ENCODE measurements at places on chromosomes 5 and 9.

DNA sequence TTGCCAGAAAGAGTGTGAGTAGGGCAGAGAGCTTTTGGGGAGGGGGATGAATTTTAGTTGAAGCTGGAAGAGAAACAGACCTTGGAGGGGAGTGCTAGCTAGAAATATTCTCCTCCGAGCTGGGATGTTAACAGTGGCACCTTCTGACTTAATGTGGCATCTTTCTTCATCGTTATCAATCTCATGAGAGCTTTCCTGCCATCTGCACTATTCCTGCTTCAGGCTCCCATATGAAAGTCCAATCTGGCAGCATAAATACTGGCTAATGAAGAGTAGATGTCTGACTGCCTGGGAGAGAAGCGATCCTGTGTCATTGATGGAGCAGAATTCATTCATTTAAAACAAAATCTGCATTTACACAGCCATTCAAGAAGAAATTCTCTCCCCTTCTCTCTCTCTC is 284.5 kb downstream of the TMEM38B start:
- no peak for ATAC-seq

GRCh38 chr5:158877124-158877581 is 222.6 kb downstream of the EBF1 start:
- ATAC-seq: no peak

DNA sequence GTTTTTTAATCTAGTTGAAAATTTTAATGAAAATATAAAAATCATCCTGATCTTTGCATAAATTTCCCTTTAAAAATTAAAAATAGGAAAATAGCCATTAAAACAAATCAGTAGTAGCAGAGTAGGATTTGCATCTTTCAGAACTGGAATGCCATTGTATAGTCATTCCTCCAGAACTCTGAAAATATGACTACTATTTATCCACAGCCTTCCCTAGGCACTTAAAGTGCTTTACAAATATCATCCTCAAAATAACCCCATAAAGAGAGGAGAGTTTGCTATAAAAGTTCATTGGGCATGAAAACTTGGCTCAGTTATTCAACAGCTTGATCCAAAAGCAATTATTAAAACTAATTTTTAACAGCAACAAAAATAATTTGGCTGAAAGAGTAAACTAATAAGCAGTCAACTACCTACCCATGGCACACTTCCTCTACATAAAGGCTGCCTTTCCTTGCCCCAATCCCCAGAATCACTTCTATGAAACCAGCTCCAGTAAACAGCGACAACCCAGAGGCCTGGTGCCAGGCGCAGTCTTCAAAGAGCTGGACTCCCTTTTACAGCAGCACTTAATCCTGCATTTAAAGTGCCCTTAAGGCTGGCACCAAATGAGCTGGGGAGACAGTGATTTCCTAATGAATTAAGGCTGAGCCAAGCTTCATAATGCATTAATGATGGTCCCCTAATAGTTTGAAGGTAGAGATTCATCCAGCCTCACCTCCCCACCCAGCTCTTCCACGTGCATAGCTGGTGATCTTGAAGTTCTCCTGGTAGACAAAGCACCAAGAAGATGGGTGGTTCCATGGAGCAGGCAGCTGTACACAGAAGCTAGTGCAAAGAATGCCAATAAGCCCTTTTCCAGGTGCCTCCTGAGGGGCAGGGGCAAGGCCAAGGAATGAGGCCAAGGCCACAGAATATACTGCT is 36.1 kb downstream of the LHFPL2 start:
- no peak for ATAC-seq

DNA sequence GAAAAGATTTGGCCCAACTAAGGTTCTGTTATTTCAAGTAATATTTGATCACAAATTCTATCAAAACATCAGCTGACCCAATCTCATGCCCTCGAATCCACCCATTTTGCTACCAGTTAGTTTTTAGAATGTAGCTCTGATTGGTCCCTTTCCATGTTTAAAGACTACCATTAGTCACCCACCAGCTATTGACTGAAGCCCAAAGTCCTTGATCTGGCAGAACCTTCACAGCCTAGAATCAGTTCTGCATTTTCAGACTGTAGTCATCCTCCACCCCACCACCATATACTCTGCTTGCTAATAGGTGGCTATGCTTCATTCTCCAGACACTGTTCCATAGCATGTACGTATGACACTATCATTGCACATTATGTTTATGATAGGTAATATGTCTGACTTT is 182.2 kb upstream of the TARS1 start:
- ATAC-seq: no peak

GRCh38 chr9:36007316-36007708 is 29.4 kb upstream of the RECK start:
- ATAC-seq: no peak

GRCh38 chr5:60287174-60287771 is 393.7 kb upstream of the PDE4D start:
- peak; percentile 80 for ATAC-seq

- no peak for ATAC-seq
These were observed 142.1 kb upstream of the DAB2 start for GRCh38 chr5:39566891-39567290.

GRCh38 chr5:68268852-68269130 is 53.2 kb downstream of the PIK3R1 start:
- ATAC-seq: no peak

- ATAC-seq: no peak
These were observed 3.7 kb upstream of the CAMK2A start for GRCh38 chr5:150293091-150293941.

GRCh38 chr5:138900281-138900965 is 25.3 kb upstream of the LRRTM2 start:
- ATAC-seq: no peak

DNA sequence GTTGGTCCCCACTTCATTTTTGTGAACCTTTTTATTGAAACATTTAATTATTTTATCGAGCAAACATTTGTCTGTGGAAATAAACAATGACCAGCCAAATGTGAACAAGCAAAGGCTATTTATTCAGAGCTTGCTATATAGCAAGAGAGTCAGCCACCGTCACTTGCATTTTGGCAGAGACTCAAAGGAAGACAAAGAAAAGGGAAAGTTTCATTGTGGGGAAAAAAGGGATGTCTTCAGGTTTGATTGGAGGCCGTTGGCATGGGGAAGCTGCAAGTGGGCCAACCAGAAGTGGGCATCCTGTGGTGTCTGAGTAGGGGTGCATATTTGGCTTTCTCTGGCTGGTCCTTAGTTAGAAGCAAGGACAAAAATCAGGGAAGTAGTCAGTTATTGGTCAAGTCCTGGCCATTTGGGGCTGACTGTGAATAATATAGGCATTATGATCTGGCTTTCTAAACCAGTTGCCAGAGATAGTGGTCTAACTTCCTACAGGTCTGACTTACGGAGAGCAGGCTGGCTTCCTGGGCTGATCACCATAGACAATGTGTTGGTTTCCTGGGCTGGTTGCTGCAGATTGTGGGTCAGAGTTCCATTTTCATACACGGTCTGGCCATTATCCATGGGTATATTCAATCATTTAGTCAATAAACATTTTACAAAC is 16.6 kb downstream of the ENC1 start:
- no peak for ATAC-seq

Data from motor neuron (in vitro differentiated cells).